ENCODE measurements at places on chromosomes 1 and 21.
A peak's percentile ranks its signal among the peaks of the same experiment; 100 is the strongest.

DNA sequence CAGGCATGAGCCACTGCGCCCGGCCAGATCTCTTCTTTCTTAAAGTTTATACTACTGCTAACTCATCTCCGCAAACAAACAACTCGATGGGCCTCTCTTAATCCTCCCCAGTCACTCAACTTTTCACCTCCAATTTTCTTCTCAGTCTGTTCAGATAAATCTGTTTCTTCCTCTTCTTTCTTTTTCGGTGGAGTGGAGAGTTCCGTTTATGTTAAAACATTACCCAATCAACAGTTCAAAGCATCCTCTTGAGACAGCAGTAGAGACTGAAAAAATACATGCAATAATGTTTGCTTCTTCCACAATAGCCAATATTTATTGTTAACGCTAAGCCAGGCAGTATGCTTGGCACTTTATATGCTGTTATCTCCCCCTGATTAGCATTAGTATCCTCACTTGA lies 1.4 kb upstream of the ANKRD13C start:
- DNase-seq, result no peak

DNA sequence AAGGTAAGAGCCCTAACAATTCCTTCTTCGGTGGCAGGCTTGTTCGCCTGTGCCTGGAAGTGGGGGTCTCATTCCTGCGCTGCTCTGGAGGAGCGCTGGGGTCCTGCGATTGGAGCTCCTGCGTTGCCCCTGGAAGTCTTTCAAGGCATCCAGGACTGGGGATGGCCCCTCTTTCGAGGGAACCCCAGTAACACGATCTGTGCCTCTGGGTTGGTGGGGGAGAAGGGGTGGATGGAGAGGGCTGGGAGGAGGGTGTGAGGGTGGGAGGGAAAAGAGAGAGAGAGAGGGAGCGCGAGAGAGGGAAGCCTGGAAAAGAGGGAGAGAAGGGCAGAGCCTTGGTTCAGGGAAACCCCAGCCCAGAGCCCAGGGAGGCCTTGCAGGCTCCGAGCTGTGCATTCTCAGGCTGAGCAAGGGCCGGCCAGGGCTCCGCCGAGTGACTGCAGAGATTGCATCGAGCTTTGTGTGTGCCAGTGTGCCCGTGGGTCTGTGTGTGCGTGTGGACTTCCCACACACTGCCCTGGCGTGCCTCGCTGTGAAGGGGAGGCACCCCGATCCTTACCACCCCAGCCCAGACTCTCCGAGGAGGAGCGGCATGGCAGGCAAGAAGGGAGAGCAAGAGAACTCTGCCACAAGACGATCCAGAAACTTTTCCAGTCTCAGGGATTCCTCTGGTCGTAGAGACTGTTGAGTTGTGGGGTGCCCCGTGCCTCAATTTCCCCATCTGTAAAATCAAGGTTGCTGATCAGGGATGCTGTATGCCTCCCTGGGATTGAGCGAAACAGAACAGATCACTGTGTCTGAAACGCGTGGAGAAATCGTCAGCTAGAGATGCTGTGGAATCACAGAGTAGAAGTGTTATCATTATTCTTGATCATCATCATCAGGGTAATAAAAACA lies 619 bp downstream of the BCL9 start:
- DNase-seq, result peak; percentile 43

GRCh38 chr21:45288441-45288841 lies 746 bp upstream of the POFUT2 start:
- no peak for DNase-seq

DNA sequence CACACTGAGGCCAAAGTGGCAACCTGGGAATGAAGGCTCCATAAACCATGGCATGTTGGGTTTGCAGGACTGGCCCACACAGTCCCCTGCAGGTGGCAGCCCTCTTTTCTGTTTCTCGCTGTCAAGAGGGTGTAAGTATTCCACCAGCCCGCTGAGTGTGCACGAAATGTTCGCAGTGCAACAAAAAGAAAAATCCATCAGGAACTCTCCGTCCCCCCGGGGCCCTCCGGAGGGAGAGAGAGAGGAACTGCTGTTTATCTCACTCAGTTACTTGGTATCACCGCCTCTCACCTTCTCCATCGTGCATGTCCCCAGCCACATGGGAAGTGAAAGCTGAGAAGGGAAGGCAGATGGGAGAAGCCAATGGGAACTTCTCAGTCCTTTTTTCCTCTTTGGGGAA lies 38.3 kb downstream of the NCF2 start:
- DNase-seq, result no peak

GRCh38 chr1:236736761-236737160 lies 50.5 kb downstream of the ACTN2 start:
- no peak for DNase-seq

DNA sequence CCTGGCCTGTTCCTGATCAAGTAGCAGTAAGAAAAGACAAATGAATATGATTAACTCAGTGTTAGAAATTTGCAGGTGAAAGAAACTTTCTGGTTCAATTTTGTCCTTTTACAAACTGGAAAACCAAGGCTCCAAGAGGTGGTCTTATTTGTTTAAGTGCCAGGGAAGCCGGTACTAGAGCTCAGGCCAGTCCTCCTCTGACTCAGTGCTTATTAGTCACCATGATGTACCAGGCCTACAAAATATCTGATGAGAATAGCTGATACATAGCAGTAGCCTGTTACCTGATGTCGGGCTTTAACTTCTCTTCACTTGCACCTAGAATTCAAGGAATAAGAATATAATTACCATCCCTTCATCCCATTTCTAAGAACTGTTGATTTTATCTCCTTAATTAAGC lies 394.8 kb downstream of the LMX1A start:
- DNase-seq, result no peak

- no peak for DNase-seq
Measured at GRCh38 chr1:209433649-209434031, 149.9 kb upstream of the CAMK1G start.

GRCh38 chr1:156766298-156767100 lies 836 bp upstream of the PRCC start:
- no peak for DNase-seq

DNA sequence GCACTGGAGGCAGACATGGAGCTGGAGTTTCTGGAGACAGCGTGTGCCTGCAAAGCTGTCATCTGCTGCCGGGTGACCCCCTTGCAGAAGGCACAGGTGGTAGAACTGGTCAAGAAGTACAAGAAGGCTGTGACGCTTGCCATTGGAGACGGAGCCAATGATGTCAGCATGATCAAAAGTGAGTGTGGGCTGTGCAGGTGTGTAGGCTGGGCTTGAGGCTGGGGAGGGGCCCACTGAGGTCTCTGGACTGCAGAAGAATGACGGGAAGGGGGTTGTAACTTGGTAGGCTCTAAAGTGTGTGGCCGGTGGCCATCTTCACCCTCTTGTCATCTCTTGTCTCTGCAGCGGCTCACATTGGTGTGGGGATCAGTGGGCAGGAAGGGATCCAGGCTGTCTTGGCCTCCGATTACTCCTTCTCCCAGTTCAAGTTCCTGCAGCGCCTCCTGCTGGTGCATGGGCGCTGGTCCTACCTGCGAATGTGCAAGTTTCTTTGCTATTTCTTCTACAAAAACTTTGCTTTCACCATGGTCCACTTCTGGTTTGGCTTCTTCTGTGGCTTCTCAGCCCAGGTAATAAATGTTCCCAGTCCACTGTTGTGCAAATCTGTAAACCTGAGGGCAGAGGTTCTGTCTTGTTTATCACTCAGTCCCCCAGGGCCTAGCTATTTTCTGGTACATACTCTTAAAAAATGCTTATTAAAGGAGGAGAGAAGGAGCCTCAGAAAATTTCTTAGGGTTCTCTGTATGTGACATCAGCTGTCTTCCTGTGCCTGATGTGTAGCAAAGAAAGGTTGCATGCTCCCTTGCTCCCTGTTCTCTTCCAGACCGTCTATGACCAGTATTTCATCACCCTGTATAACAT lies 19.9 kb downstream of the ATP8B2 start:
- peak; percentile 40 for DNase-seq

DNA sequence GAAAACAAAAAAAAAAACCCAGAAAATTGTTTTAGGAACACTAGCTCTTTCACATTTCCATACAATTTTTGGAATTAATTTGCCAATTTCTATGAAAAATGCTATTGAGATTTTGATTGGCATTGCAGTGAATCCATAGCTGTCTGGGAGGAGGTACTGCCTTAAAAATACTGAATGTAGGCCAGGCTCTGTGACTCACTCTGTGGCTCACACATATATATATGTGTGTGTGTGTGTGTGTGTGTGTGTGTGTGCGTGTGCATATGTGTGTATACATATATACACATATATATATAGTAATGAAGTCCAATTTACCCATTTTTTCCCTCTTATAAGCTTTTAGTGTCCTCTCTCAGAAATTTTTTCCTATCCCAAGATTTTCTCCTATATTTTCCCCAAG lies 214.2 kb upstream of the DMRTA2 start:
- no peak for DNase-seq

DNA sequence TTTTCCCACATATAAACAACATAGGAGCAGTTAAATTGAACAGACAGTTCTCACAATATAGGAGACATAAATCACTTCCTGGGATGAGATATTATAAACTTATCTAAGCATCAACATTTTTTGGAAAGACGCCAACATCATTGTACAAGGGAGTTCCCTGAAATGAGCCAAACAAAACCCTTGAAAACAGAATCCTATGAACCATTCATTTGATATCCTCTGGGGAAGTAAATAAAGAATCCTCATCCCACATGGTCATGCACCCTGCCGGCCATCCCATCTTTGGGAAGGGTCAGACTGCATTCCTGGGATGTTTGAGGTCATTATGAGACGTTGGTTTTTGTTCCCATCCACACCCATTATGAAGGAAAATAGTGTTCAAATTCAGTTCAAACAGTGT lies 111.8 kb upstream of the USP25 start:
- DNase-seq, result peak; percentile 16

GRCh38 chr1:115753830-115754229 lies 14.7 kb downstream of the CASQ2 start:
- no peak for DNase-seq

GRCh38 chr21:42245331-42246193 lies 26.6 kb downstream of the ABCG1 start:
- no peak for DNase-seq

DNA sequence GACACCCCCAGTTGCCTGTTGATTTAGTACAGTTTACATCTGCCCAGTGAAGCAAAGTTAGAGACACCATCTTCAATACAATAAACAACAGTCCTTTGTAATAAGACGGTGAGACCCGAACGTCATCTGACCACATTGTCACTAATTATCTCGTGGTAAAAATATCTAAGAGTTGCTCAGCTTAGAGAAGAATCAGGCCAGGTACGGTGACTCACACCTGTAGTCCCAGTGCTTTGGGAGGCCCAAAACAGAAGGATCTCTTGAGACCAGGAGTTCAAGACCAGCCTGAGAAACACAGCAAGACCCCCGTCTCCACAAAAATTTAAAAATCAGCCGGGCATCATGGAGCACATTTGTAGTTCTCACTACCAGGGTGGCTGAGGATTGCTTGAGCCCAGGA lies 53.5 kb downstream of the CD34 start:
- DNase-seq, result no peak

DNA sequence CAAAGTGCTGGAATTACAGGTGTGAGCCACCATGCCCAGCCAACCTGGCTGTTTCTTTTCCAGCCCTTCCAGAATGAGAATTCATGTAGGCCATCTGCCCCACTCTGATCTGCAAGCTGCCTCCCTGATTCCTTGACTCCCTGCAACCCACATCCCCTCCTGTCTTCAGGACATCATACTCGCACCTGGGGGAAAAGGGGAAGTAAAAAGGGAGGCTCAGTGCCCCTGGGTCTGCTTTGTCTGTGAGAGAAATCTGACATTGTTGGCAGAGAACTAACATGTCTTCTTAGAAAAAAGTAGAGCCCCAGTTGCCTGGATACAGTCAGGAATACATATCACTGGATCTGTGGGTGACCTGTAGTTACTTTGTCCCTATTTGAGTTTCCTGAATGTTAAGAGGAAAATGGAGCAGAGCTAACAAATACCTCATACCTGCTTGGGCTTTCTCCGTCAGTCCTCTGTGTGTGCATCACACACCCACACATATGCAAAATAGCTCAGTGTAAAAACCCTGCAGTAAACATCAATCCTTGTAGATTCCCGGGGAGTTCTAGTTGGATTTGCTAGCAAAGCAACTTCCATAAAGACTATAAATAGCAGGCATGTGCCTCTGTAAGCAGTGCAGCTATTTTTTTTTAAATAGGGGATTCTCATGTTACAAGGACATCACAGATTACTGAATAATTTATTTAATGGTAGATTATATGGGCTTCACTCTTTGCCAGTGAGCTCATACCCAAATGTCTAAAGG lies 62.9 kb downstream of the TEX35 start:
- DNase-seq, result no peak

- no peak for DNase-seq
Measured at GRCh38 chr1:158425027-158425426, 1.0 kb downstream of the OR10K2 start.

- DNase-seq, result no peak
Measured at GRCh38 chr1:22317231-22317919, 134.3 kb upstream of the ZBTB40 start.

DNA sequence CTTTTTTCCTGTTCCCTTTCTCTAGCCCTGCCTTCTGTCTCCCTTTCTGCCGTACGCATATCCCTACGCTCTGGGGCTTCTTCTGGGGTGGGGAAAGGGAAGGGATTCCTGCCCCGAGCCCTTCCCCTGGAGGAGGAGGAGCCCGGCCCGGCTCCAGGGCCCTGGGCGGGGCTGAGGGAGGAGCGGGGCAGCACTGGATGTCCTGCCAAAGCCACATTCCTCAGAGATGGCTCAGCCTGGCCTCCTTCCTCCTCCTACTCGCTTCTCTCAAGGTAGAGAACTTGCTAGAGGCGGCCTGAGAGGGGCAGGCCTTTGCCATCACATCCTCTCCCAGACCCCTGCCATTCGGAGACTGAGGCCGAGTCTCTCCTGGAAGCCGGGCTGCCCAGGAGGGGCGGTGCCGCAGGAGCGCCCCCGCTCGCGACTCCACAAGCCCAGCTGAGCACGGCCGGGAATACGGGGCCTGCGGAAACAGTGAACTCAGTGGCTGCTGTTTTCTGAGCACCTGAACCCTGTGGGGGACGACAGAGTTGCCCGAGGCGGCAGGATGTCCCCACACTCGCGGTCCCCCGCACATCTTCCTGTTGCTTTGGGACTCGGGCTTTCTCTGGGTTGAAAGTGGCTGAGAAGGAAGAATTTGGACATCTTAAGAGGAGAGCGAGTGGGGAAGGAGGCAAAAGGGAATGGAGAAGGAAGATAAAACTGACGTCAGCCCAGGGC lies 12.2 kb downstream of the ADAMTSL4 start:
- peak; percentile 99 for DNase-seq

DNA sequence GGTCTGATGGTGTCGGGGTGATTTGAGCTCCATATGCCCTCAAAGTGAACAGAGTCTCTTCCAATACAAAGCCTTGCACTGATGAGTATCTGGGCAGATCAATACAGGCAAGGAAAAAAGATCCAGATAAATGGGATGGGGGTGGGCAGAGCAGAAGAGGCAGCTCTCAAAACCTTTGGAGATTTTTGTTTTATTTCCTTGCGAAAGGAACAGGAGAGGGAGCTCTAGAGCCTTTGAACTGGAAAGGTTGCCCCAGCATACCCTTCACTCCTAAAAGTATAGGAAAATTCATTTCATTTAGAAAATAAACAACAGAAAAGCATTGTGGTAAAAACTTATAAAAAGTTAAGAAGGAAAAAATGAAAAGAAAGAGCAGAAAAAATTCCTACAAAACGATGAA lies 31.4 kb upstream of the OLIG2 start:
- DNase-seq, result no peak

DNA sequence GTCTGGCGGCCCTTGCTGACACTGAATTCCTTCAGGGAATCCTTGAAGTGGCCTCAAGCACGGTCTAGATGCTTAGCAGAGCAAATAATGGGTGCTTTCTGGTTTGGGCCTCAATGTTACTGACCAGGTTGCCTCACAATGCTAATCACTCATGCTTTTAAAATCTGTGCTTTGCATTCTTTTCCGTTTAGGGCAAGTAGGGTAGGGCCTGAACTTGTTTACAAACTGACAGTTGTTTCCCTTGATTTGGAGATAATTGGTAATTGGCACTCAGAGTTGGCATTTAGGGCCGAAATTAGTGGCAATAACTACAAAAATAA lies 1.4 kb downstream of the VPS13D start:
- peak; percentile 26 for DNase-seq

All from fibroblast of gingiva (primary cell).